ENCODE measurements at places on chromosomes 16 and 17. TPM values are rescaled to one million over a fixed set of nuclear protein-coding genes. Genes with fewer than 3 reads are reported as not detected.

Gene CMTM2
- total RNA-seq, result not detected

Gene CES4A
- total RNA-seq, result 2.0 TPM

Gene ABI3
- not detected for total RNA-seq

Gene CNTD1
- total RNA-seq, result not detected

Gene FBXO39
- not detected for total RNA-seq

Gene MYH1
- total RNA-seq, result not detected

Gene PNMT
- total RNA-seq, result not detected

Gene TPSD1
- total RNA-seq, result not detected

Gene APOBR
- 0.08 TPM for total RNA-seq

Gene HBZ
- total RNA-seq, result not detected

Gene CEP295NL
- total RNA-seq, result 0.64 TPM

Gene BMERB1
- total RNA-seq, result 72.6 TPM

Gene ABCA6
- total RNA-seq, result not detected

Gene KRT32
- not detected for total RNA-seq

Gene DYNLRB2
- not detected for total RNA-seq

Gene METRNL
- 27.4 TPM for total RNA-seq

Gene PRCD
- not detected for total RNA-seq

Gene SLC16A6
- total RNA-seq, result 0.43 TPM

Gene NSMCE1
- total RNA-seq, result 56.0 TPM

Gene CBLN1
- not detected for total RNA-seq

Gene SLC16A13
- total RNA-seq, result 11.9 TPM

Gene RPGRIP1L
- total RNA-seq, result 9.7 TPM

Gene TMC7
- 9.9 TPM for total RNA-seq

Gene DHX40
- 31.3 TPM for total RNA-seq

Gene STAC2
- total RNA-seq, result 0.93 TPM

Gene MRPL12
- total RNA-seq, result 295 TPM

Gene LPO
- total RNA-seq, result not detected

Gene TNRC6C
- 1.8 TPM for total RNA-seq

Gene SLC4A1
- total RNA-seq, result not detected

Gene SEZ6L2
- total RNA-seq, result 11.0 TPM

Gene C16orf46
- total RNA-seq, result 0.87 TPM

Gene PYDC1
- not detected for total RNA-seq

Gene RNF157
- 9.4 TPM for total RNA-seq

Gene CLEC19A
- not detected for total RNA-seq

Gene VMO1
- 1.7 TPM for total RNA-seq
